ENCODE measurements at places on chromosomes 11 and 22.

DNA sequence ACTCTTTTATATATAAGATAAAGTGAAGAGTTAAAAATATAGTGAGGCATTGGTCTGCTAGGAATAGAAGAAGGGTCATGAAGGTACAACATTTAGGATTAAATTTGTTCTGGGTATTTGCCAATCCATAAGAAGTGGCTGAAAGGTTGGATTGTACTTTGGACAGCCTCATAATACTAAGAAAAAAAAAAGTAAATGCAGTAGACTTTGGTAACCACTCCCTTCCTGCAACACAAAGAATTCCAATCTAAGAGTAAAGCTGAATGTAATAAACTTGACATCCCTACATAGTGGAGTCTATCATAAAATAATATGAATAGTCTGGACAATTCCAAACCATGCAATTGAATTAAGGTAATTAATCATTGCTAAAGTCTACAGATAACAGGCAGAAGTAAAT, 2294.4 kb downstream of the LRRC4C start:
- no peak for DNase-seq

DNA sequence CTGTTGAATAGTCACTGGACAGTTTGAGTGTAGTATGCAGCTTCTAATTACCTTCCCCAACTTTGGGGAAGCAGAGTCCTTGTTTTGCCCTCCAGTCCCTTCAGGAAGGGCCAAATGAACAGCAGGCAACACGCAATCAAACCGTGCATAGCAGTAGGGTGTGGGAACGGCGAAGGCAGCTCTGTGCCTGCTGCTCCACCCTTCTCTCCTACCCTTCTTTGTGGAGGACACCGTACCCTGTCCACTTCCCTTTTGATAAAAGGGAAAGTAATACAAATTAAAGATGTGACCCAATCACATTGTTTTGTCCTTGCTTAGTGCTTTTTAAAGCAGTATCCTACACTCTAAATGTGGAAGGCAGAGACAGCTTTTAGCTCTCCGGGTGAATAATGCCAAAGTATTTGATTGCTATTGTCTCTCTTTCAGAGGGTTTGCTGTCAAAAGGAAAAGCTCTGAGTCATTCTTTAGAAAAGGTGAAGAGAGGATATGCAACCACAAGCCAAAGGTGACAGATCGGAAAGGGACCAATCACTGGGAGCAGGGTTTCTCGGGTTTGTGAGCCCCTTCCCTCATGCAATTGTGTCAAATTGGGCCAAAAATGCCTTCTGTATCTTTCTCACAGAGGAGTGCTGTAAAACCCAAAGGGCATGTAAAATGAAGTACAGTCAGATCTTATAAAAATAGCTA, 407.3 kb upstream of the CCDC90B start:
- DNase-seq: no peak

DNA sequence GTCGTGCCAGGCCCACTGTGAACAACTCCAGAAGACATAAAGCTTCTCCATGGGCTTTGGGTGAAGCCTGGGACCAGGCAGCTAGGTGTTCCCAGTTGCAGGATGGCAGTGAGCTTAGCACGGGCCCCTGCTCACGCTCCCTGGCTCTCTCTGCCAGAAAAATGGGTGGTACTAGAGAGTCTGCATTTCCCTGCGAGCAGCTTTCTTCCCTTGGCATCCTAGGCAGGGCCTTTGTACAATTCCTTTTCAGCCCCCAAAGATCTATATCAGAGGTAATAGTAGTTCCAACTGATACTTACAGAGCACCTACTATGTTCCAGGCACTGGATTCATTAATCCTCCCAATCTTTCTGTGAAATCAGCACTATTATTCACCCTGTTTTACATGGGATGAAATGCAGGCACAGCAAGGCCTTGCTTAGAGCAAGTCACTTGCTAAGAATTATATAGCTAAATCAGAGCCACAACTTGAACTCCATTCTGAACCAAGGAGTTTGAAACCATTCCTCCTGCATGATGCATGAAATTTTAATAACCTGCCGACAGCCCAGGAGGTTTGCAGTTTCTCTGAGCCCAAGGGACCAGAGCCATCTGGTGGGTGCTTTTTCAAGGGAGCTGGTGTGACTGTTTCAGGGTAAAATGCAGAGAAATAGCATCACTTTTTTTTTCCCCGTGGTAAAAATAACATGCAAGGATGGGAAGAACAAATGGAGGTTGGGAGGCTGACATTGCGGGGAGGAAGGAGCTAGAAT, 22.7 kb downstream of the NAV2 start:
- no peak for DNase-seq

- peak; percentile 24 for DNase-seq
Observed at GRCh38 chr11:131674051-131674755, 303.8 kb downstream of the NTM start.

- DNase-seq: peak; percentile 86
Observed at GRCh38 chr22:24355574-24355973, 71.8 kb upstream of the ADORA2A start.

GRCh38 chr22:31227186-31227585, 15.1 kb downstream of the LIMK2 start:
- no peak for DNase-seq

- no peak for DNase-seq
Observed at GRCh38 chr11:62502030-62502730, 44.4 kb downstream of the AHNAK start.

- DNase-seq: peak; percentile 73
Observed at GRCh38 chr11:126310200-126310991, 6.5 kb downstream of the DCPS start.

GRCh38 chr11:64202992-64203391, 3.5 kb upstream of the FERMT3 start:
- DNase-seq: no peak

DNA sequence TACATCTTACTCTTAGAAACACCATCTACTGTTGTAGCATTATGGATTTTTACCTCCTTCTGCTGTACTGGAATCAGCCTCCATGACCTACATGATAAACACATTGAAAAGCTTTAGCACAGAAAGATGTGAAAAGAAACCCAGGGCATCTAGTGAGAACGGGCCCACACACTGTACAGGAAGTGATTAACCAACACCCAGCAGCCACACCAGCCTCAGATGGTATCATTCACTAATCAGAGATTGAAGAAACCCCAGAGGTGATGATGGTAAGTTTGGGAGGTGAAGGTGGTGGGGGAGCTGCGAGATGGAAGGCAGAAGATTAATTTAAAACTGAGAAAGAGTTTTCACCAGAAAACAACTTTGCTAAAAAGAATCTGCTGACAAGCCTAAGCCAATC, 46.1 kb downstream of the RASSF10 start:
- DNase-seq: no peak

Measured in MV-4-11 (cell line).